NAMALWA (cell line): ENCODE measurements at places on chromosomes 7 and 10.

DNA sequence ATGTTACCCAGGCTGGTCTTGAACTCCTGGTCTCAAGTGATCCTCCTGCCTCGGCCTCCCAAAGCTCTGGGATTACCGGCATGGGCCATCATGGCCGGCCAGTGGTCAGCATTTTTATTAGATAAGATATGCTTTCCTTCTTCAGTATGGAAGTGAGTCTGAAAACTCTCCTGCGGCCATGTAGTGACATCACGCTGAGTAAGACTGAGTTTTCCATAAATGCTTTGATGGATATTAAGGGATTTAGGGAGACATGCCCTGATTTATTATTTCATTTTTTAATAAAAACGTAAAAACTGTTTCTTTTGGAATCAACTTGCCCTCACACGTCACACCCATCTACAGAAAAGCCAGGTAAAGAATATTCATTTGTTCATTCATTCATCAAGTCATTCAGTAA is 48.4 kb downstream of the DYNC1I1 start:
- DNase-seq: no peak

- no peak for DNase-seq
These were observed 19.5 kb downstream of the HDAC9 start for GRCh38 chr7:18515067-18515466.

- DNase-seq: no peak
These were observed 31.9 kb downstream of the LRRC18 start for GRCh38 chr10:48907730-48908129.

DNA sequence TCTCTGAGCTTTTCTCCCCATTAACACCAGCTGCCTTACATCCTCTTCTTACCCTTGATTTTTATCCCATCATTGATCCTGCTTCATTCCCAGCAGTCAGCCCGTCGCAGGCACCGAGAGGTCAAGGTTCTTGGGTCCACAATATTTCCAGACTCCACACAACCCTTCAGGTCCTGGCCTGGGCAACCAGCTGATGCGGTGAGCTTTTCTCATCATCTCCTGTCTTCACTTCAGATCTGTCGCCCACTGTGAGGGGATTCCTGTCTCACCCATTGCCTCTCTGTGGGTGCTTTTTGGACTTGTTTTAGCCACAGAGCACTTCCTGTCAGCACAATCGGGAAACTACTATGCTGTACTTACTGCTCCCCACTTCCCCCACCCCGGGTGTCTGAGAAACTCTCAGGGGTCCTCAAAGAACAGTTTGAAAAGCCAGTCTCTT is 8.4 kb upstream of the PVRIG start:
- peak; percentile 33 for DNase-seq

DNA sequence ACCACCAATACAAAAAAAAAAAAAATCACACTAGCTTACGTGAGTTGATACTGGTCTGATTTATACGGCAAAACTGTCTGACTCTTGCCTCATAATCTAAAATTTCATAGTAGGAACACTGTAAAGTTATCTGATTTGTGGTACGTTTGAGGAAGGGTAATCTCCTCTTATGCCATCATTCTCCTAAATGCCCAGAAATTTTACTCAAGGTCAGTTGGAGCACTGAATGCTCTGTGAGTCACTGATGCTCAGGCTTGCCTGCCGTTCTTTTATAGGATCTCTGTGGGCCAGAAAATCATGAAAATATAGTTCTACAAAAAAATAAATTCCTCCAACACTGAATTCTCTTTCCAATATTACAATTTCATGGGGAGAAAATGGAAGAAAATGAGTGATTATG is 135.7 kb downstream of the PDE1C start:
- DNase-seq: no peak

DNA sequence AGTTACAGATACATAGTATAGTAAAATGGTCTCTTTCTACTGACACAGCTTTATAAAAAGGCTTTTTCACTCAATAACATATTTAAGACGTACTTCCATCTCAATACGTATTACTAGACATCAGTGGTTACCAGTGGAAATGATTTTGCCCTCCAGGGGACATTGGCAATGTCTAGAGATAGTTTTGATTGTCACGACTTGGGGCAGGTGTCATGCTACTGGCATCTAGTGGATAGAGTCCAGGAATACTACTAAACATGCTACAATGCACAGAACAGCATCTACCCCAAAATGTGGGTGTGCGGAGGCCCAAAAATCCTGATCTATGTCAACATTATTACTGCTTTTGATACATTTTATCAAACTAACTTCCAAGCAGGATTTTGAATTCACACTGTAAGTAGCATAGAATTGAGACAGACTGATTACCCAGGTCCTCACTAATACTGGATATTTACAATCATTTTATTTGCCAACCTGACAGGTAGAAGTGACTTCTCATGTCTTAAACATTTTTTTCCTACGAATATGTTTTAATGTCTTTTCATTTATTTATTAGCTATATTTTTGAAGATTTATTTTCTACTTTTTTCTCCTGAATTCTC is 53.8 kb downstream of the HGF start:
- DNase-seq: peak; percentile 82

DNA sequence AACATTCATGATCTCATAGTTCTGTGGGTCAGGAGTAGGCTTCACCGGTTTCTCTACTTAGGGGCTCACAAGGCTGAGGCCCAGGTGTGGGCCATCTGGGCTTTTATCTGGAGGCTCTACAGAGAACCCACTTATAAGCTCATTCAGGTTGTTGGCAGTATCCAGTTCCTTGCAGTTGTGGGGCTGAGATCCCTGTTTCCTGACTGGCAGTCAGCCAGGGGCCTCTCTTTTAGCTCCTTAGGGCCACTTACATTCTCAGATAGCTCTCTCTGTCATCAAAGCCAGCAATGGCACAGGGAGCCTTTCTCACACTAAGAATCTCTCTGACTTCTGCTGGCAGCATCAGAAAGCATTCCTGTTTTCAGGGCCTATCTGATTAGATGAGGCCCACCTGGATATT is 18.2 kb upstream of the HECTD2 start:
- no peak for DNase-seq

DNA sequence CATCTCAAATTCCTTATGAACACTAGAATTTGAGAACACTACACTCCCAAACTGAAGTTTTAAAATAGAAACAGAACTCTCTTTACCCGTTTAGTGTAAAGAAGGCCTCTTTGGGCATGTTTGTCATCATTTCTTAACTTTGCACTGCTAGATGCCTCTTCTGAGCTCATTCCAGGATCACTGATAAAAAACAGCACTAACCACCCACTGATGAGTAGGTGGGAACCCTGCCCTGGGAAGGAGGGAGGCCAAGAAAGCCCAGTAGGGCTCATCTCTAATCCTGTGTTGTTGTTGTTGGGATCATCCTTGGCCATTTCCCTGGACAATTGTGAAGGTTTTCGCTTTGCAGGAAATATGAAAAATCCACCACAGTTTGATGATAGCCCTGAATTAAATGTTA is 68.2 kb downstream of the CUBN start:
- no peak for DNase-seq

DNA sequence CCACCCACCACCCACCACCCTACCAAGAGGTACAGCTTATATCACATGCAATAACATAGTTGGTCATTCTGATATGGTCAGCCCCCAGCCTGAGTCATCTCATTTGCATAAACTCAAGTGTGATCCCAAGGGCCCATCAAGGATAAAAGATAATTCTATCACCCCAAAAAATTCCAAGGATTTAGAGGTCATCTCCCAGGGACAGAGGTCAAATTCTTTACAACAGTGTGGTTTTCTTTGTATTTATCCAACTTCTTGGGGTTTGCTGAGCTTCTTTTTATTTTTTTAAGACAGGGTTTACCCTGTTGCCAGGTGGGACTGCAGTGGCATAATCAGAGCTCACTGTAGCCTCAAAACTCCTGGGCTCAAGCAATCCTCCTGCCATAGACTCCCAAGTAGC is 9.4 kb upstream of the GTPBP10 start:
- DNase-seq: no peak

DNA sequence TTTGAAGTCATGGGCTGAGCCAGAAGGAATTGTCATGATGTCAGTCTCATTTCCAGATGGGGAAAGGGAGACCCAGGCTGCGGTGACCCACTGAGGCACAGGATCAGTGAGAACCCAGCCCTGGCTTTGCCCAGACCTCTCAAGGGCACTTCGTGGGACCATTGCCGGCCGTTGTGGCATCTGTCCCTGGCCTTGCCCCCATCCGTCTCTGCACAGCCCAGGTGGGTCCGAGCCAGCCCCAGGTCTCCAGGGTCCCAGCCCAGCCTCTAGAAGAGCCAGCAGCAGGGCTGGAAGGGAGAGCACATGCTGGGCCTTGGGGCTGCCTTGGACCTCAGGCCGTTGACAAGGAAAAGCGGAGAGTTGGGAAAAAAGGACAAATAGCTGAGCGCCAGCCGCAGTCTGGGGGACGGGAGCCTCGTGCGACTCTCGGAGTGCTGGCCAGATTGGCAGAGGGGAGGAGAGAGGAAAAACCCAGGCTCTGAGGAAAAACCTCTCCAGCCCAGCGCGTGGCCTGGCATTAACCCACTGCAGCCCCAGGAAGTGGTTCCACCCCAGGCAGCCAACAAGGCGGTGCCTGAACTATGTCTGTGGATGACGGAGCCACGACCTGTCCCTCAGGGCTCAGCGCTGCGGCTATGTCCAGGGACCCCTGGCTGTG is 30.2 kb downstream of the GRIFIN start:
- DNase-seq: no peak

DNA sequence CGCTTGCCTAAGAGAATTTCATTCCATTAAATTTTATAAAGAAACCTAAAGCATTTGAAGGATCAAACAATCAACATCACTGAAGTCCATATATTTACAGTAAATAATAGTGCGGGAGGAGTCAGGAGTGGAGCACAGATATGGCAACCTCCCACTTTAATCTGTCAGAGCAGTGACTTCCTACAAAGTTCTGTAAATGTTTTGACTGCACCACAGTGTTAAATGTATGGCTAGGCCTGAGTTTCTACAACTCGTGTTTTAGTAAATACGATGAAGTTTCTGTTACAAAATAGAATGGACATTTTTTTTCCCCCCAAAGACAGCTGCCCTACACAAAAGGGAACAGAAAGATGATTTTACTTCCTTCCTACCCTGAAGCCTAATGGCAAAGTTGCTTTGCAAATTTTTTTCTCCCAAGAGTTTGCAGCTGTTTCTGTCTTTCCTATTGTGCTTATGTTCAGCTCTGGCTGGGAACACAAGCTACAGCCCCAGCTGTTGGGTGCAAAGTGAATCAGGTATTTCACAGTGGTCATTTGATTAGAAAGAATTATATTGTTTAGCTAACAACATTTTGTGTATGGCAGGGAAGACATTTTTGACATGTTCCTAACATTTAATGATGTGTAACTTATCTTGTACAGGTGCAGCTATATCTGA is 62.1 kb downstream of the MET start:
- DNase-seq: no peak

- no peak for DNase-seq
These were observed 7.2 kb downstream of the RGS10 start for GRCh38 chr10:119535305-119535704.

DNA sequence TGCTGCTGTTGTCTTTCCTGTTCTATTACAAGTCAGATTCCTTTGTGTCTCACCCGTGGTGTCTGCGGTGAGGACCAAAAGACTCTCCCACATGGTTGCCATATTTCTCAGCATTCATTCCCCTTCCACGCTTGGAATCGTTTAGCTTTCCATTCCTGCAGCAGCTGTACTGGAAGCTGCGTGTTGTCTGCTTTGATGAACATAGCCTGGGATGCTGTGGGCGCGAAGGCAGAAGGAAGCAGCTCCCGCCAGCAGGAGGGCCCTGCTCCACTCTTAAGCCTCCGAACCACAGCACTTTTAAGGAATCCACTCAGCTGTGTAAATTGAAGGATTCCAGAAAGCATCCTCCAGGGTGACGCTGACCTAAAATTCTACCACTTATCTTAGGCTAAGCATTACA is 303.6 kb upstream of the PITRM1 start:
- no peak for DNase-seq

DNA sequence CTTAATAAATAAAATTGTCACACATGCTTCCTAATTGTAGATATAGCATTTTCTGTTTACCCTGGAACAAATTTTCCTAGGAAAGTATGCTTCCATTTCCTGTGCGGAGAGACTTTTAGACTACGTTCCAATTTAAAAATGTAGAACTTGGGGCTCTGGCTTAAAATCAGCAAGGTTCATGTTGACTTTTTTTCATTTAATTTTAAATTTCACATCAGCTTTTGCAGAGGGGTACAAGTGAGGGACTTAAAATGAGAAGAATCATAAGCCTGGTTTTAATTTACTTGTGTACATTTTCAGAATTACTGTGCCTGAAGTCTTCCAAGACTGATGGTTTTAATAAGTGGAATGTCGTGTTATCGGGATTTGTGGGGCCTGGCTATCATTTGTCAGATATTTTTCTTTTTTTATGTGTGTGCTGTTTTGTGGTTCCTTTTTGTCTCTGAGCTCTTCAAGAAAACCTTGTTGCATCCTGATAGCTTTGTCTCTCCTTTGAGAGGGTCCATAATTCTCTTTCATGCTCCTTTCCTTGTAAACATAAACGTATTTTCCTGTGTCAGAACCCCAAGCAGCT is 8.8 kb upstream of the ATRNL1 start:
- no peak for DNase-seq

DNA sequence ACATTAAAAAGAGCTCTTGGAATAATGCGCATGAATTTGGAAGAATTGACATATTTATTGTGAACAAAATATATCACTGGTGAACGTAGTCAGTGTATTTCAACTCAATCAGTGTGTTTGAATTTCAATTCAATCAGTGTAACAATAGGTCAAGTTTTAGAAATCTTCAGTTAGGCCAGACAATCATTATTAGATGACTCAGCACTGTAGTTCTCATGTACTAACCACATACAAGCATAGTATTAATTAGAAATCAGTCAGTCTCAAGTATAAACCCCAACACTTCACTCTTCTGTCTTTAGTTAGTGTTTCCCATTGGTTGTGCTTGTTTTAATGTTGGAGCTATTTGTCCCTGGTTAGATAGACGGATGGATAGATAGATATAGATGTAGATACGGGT is 1247.9 kb downstream of the NXPH1 start:
- no peak for DNase-seq

- no peak for DNase-seq
These were observed 292.0 kb upstream of the FZD8 start for GRCh38 chr10:35933940-35934641.

- no peak for DNase-seq
These were observed 131.7 kb downstream of the SLC16A9 start for GRCh38 chr10:59577984-59578383.
